Suppressor macrophage (primary cell): ENCODE measurements at places on chromosomes 16 and 17.

GRCh38 chr16:9248162-9248561 is 156.7 kb downstream of the HAPSTR1 start:
- DNase-seq, result no peak

- DNase-seq, result no peak
These were observed 20.5 kb upstream of the PABPN1L start for GRCh38 chr16:88886845-88887521.

GRCh38 chr17:58917228-58917627 is 161.6 kb downstream of the PPM1E start:
- no peak for DNase-seq

- no peak for DNase-seq
These were observed 1.7 kb downstream of the FBXL19 start for GRCh38 chr16:30924913-30925631.

GRCh38 chr16:85359147-85359822 is 247.0 kb upstream of the CIBAR2 start:
- no peak for DNase-seq

DNA sequence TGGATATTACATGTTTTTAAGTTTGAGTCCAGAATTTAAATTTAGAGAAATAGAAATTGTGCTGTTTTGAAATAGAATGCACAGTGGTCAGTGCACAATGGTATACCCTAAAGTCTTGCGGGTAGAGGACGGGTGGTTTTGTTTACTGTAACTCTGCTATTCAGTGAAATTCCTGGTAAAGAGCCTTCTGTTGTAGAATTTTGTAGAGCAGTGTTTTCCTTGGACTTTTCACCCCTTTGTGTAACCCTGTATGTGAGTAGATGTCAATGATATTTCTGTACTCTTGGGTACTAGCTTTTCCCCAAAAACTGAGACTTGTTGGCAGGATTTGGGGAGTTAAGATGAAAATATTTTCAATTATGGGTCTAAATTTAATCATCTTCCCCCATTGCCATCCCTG is 19.5 kb downstream of the IST1 start:
- no peak for DNase-seq

GRCh38 chr17:39175695-39176093 is 9.7 kb upstream of the ARL5C start:
- peak; percentile 59 for DNase-seq

GRCh38 chr16:65702707-65703402 is 581.0 kb upstream of the CDH11 start:
- DNase-seq, result no peak

DNA sequence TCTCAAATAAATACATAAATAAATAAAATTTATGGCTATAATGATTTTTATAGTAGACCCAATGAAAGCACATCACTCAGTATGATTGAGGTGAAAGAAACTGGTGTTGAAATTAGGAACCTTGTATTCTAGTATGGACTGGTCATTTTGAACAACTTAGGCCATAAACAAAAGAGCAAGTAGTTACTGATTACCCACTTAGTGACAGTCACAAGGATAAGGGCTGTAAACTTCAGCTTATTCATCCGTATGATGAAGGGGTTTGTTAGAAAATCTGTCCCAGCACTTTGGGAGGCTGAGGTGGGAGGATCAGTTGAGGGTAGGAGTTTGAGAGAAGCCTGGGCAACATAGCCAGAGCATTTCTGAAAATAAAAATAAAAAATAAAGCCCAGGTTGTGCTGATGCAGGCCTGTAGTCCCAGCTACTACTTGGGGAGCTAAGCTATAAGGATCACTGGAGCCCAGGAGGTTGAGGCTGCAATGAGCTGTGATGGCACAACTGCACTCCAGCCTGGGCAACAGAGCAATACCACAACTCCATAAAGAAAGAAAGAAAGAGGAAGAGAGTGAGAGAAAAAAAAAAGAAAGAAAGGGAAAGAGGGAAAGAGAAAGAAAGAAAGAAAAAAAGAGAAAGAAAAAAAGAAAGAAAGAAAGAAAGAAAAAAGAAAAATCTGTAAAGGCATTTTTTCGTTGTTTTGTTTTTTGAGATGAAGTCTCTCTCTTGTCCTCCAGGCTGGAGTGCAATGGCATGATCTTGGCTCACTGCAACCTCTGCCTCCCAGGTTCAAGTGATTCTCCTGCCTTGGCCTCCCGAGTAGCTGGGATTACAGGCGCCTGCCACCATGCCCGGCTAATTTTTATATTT is 4.2 kb upstream of the SPAG9 start:
- DNase-seq, result no peak

DNA sequence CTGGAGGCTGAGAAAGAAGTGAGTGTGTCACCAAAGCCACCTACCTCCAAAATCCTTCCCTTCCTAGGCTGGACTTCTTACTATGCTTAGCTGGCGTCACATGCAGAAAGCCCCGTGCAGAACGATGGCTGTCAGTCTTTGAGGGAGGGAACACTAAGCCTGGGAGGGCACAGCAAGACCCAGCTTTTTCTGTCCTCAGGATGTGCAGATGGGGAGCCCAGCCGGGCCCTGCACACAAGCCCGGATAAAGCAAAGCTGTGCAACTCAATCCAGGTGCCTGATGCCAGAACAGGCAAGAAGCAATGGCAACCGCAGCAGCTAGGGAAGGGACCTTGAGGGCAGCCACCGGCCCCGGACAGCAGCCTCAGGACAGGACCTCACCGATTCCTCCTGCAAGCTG is 13.9 kb upstream of the USP36 start:
- DNase-seq, result no peak

- no peak for DNase-seq
These were observed 27.3 kb upstream of the VPS4A start for GRCh38 chr16:69283851-69284250.

DNA sequence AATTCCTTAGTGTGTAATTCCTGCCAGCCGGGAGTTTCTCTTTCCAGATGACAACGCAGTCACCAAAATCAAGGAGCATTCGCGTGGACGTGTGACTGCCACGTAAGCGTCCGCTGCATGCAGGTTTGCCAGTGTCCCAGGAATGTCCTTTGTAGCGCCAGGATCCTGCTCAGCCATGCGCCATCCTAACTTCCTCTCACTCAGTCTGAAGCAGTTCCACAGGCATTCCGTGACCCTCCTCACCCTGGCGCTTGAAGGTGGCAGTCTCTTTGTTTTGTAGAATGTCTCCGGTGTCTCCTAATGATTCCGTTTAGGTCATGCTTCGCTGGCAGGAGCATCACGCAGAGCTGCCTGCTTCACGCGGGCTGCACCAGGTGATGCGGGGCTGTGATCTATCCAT is 88.6 kb downstream of the RPTOR start:
- DNase-seq, result no peak

DNA sequence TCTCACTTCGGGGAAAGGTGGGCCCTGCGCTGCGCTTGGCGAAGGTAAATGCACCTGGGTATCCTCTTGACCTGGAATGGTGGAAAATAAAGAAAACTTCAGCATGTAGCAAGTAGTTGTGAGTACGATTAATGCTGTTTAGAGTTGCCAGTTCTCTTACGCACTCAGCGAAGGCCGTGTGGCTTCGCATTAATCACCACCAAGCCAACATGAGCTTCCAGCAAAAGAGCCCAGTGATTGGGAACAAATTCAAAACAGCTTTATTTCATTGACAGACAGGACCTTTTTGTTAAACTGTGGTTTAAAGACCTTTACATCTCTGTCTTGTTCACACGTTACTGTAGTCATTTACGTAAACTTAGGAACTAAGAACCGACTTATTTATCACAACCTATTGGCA is 531.4 kb downstream of the MAF start:
- no peak for DNase-seq

DNA sequence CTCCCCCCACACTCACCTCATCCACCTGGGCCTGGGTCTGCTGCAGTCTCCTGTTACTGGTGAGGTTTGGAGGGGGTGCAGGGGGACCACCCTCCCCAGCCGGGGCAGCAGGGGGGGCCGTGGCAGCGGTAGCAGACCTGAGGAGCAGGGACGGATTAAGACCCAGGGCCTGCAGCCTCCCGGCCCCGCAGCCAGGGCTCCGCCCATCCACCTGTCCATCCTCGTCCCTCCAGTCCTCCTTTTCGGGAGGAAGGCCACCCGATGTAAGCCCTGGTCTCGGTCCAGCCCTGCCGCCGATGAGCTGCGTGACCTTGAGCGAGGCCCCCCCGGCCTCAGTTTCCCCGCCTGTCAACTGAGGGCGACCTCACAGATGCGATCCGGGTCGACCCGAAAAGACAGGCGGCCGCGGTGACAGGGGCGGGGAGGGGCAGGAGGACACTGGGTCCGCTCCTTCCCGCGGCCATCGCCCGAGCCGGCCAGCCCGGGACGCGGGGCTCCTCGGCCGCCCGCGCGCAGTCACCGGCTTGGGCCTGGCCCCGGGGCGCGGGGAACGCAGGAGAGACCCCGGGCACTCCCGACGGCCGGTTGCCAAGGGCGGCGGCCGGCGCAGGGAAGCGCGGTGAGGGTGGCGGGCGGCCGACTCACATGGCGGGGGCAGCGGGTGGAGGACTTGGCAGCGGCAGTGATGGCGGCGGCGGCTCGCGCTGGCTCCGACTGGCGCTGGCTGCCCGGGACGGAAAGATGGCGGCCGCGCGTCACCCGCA is at the start of gene VAMP2:
Gene VAMP2 (minus strand): TSS at position 716 of the 764 bp plus-strand sequence. CDS start 69 bp downstream, at position 647.
- DNase-seq, result peak; percentile 93

GRCh38 chr17:56594320-56595107 is 1.0 kb downstream of the NOG start:
- DNase-seq, result peak; percentile 23

- DNase-seq, result no peak
These were observed 298.5 kb upstream of the FOXF1 start for GRCh38 chr16:86211800-86212199.

GRCh38 chr16:20675488-20676267 is 21.8 kb downstream of the ACSM1 start:
- no peak for DNase-seq

DNA sequence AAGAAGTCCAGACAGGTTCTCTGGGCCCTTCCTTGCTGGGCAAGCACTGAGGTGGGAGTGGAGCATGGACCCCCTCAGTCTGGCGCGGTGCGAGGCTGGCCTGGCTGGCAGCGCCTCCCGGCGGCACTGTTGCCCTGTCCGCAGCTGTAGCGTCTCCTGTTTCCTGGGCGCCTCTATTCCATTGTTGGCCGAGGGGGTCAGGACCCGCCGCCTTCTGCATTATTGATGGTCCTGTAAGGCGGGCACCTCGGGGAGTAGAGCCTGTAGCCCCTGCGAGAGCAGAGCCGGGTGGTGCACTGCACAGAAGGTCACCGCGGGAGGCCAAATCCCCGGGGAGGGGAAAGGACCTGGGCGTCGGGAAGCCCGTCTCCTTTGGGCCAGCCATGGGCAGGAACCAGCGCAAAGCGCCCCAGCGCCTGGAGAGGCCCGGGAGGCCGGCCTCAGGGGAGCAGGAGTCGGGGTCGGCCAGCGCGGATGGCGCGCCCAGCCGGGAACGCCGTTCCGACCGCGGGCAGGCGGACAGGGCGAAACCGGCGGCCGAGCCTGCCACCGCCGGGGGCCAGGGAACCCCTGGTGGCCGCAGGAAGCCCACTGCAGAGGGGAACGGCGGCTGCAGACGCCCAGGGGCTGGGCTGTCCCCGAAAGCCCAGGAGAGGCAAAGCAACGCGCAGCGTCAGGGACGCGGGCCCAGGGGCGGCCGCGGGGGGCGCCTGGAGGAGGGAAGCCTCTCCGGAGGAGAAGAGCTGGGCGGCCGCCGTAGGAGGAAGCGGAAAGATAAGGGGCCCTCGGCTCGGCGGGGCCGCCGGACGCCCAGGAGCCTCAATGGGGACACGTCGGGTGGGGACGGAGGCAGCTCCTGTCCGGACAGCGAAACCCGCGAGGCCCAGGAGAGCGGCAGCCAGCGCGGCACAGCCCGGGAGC is at the start of gene MYO15B:
Gene MYO15B (plus strand): TSS at position 126 of the 921 bp plus-strand sequence. CDS start 258 bp downstream, at position 384.
- DNase-seq, result peak; percentile 70

GRCh38 chr16:28823291-28823872 is 583 bp downstream of the ATXN2L start:
- DNase-seq, result no peak

GRCh38 chr16:11249233-11250061 is 6.6 kb downstream of the SOCS1 start:
- no peak for DNase-seq

- peak; percentile 54 for DNase-seq
These were observed 26.3 kb downstream of the ERN1 start for GRCh38 chr17:64103391-64104364.

DNA sequence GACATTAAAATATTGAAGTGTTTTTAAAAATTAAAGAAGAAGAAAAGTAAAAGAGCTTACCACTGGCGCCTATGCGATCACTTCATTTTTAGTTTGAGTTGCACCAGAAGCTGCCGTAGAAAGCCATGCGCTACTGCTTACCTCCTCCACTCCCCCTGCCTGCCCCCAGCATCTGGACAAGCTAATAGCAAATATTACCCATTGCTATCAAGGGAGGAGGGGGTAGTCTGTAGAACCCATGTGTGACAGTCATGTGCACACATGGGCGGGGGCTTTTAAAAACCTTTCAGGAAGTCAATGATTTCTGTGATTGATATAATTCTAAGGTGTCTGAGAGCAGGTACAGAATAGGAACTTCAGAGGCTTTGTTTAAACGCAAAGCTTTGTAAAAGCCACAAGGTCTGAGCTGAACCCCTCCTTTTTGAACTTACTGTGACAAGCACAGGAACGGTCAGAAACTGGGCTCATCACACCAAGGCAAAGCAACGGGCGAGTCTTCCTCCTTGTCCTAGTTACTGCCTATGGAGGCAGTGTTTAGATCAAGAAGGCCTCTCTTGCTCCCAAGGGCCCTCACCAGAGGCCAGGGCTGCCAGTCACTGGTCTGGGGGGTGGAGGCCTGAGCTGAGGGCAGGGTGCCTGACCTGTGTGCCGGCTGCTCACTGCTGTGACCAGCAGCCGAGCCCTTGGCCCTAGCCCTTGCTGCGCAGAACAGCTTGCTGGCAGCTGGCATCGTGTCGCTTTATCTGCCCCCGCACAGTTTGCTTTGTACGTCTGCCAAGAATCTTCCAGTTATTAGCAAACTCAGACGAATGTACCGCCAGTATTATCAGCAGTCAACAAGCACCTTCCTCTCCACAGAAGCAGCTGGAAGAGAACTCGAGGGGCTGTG is 15.0 kb downstream of the GINS2 start:
- DNase-seq, result no peak

DNA sequence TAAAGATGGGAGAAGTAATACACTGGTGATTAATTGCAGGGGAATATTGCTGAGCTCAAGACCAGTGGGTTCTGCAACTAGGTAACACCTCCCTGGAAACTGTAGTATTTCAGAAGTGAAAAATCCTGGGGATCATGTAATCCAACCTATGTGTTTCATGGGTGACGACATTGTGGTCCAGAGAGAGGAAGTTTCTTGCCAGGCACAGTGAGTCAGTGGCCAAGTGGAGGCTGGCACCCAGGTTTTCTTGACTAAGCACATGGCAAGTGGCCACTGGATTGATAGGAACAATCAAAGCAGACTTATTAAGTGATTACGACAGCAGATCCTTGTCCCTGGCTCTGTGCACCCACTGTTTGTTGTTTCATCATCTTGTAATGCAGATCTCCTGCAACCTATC is 14.6 kb upstream of the CIITA start:
- DNase-seq, result peak; percentile 97

DNA sequence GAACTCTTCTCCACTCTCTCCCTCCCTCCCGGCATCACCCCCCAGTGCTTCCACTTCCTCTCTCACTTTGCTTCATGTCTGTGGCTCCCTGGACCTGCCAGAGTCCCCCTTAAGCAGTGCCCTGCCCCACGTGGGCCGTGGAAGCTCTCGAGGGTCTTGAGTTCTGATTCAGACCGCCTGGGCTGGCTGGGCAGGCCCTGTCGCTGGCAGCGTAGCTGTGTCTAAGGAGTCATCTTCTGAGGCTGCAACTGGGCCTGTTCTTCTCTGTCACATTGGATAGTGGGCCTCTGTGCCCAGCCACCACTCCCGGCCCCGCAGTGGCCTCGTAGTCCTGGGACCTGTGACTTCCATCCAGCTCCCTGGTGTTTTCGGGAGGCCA is 30.7 kb downstream of the MNT start:
- no peak for DNase-seq
